ENCODE measurements at places on chromosomes 1 and 21.
A peak's percentile ranks its signal among the peaks of the same experiment; 100 is the strongest.

GRCh38 chr1:43796111-43796581 is 88.8 kb downstream of the ST3GAL3 start:
- DNase-seq = peak; percentile 79

GRCh38 chr1:89100412-89100811 is 25.5 kb downstream of the GBP2 start:
- no peak for DNase-seq

DNA sequence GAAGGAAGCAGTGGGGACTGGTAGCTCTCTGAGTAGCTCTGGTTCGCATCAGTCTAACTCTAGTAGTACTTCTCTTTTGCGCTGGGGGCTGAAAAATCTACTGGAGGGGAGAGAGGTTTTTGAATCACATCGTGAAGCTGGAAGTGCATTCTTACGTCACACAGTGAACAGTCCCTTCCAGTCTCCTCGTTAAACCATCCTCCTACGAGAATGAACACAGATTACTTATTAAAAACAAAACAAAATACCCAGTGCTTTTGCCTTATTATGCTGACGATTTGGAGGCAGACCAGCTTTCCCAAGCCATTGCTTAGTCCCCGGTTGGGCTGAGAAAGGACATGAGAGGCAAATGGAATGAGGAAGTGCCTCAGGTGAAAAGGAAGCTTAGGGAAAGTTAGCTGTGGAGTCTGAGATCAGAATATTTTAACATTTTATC is 16.1 kb downstream of the HUNK start:
- no peak for DNase-seq

DNA sequence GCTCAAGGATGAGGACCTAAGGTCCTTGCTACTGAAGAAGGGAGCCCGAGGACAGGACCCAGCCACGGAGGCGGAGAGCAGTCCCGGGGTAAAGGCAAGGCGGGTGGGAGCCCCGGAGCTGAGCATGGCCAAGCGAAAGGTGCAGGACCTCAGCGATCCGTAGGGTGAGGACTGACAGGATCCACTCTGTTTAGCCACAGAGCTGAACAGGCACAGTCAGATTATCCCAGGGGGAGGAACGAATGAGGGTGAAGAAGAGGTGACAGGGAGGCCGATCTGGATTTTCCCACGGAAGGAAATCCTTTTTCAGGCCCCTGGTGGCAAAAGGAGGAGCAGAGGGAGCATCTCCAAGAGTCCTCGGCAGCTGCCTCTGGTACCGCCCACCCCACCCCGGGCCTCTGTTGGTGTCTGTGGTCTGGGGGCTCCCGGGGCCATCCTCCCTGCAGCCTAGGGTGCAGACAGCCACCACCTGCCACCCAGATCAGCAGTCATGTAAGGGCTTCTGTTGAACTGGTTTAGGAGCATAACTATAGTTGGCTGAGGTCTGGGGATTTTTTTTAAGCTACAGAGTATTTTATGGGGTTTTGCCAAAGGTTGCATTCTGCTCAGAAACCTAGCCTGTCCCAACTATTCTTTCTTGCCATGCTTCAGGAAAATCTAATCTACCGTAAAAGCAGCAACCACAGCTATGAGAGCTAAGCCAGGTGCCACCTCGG is 32.3 kb upstream of the LBR start:
- DNase-seq = no peak

- DNase-seq = peak; percentile 12
These were observed 648.1 kb downstream of the PLPP3 start for GRCh38 chr1:55931081-55931940.

GRCh38 chr1:87330885-87331364 is 2.2 kb downstream of the LMO4 start:
- no peak for DNase-seq

DNA sequence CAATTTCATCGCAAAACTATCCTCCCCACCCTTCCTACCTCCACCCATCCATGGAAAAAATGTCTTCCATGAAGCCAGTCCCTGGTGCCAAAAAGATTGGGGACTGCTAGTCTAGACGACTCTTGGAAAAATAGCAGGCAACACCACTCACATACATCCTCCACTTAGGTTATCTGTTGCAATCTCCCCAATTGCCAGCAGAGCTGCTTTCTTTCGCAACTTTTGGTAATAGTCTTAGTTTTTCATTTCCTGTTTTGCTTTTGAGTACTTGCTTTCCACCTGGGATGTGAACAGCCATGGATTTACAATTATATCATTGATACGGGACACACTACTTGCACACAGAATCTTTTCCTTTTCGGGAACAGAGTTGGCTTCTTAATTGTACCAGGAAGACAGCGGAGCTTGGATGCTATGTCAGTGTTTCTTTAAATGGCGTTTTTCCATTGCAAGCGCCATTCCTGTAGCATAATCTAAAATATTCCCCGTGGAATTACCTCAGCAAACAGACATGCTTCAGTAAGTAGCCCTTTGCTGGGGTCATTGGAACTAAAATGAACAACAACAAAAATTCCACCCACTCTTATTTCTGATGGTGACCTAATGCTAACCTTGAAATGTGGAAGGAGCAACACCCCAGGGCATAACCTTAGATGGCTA is 183.3 kb upstream of the ADGRL2 start:
- peak; percentile 36 for DNase-seq

DNA sequence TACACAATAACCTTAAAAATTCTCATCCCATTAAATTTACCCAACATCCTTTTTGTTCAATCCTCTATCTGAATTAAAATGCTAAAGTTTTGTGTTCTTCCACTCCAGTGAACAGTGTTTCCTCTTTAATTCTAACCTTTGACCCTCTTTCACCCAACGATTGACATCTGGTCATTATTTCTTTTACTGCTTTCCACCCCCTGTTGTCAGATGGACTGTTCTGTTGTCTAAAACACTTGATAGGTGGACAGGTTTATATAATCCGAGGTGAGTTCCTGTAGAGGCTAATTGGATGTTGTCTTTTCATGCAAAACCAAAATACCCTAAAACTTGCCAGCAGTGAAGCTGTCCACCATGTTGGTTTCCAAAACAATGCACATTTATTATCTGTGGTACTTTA is 73.4 kb upstream of the SERTAD4 start:
- DNase-seq = no peak

- DNase-seq = peak; percentile 72
These were observed 18.6 kb downstream of the KCNQ4 start for GRCh38 chr1:40802078-40802741.

DNA sequence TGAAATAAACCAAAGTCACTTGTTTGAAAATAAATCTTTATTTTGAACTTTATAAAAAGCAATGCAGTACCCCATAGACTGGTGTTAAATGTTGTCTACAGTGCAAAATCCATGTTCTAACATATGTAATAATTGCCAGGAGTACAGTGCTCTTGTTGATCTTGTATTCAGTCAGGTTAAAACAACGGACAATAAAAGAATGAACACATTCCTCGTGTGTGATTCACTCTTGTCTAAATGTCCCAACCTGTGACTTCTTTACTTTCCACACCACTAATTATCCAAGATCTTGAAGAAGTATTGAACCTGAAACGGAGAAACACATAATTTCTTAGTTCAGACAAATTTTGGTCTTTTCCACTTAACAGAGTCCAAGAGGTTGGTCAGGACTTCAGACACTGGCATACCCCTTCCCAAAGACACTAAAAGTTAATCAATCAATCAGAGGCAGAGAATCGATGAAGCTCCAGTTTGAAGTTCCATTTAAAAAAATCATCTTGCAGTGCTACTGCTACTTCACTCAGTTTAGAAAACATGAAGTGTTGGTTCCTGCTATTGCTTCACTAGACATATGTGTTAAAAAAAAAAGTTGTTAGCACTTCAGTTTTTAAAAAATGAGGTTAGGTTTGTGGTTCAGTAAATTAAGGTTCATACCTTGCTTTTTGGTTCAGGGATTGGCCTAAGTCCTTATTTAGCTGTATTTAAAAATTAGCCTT is 26.2 kb downstream of the ATP1B1 start:
- DNase-seq = no peak

DNA sequence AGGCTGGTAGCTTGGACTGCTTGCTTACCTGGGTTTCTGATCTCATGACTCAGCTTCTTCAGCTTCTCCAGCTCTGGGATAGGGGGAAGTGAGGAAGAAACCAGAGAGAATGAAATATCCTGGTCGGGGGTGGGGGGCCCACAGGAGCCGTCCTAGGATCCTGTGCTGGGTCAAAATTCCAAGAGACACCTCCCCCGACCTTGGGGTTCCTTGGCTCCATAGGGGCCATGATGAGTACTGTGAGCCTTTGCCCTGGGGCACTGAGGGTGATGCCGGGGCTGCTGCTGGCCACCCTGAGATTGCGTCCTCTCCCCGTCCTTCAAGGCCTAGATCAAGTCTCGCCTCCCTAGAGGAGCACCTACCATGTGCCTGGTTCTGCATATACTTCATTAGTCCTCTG is 40.0 kb downstream of the MYOM3 start:
- DNase-seq = no peak

DNA sequence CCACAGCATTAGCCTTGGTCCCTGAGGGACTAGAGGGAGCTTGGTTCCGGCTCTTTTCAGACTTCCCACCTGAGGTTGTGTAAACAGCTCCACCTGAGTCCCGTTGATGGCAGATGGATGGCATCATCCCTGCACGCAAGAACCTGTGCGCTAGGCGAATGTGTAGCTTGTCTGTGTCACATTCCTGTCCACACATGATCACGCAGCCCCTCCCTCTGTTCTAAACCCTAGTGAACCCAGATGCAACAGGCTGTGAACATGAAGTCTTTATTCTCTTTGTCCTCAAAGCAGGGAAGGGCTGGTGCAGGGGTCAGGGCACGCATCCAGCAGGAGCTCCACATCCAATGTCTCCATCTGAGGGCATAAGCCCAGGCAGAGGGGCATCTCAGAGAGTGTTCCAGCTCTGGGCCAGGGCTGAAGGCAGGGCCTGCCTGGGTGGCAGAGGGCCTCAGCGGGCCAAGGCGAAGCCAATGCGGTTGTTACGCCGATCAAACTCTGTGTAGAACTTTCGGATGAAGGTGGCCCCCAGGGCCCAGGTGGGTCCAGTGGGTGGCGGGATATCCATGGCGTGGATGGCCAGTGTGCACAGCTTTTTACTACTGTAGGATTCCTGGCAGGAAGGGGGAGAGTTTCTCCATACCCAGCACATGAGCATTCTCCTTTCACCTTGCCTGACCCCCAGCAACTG is 2.9 kb upstream of the ETNK2 start:
- no peak for DNase-seq

- DNase-seq = peak; percentile 96
These were observed 14.1 kb downstream of the HENMT1 start for GRCh38 chr1:108646648-108647269.

DNA sequence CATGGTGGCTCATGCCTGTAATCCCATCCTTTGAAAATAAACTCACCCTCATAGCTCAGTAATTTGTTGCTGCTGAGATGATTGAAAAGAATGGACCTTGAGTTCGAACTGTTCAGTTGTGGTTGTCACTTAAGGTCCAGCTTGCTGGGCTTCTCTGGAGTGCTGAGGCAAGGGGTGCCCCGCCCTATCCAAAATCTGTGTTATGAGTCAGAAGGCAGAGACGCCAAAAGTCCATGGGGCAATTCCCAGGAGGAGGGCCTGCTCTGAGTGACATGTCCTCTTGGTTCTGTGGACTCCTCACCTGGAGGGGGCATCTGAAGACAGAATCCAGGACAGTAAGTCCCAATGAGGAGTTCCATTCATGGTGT is 64.8 kb downstream of the MYOM3 start:
- DNase-seq = peak; percentile 48
